Smooth muscle cell of the brain vasculature (primary cell): ENCODE measurements at places on chromosomes 7 and 10.

DNA sequence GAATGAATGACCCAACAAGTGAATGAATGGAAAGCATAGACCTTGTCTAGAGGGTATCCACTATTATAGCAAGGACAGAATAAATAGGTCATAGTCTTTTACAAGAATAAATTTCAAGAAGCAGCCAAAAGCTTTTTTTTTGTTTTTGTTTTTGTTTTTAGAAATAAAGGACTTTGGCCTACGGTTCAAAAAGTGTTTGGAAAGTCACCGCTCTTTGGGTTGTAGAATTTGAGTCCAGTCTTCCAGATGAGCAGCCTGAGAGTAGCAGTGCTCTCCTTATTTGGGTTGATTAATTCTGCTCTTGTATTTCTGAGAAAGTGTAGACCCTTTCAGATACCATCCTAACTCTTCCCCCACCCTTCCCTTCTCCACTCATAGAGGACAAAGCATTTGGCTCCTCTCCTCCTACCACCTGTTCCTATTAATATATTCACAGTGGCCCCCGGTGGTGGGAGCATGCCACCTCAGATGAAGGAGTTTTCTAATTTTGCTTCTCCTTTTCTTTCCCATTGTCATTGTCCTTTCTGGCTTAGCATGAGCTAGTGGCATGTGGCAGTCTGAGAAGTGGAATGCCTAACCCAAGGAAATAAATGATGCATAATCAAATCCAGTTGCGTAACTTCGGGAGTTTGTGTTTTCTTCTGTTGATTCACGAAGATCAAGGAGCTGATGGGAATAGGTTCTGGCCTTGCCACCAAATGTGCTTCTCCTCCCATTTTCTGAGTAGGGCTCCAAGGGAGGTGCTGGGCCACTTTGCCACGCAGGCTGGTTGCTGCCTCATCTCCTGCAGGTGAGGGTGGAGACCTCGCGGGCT is 114.7 kb downstream of the CHN2 start:
- no peak for DNase-seq

- DNase-seq, result no peak
Observed at GRCh38 chr10:24483701-24484100, 240.0 kb downstream of the ARHGAP21 start.

DNA sequence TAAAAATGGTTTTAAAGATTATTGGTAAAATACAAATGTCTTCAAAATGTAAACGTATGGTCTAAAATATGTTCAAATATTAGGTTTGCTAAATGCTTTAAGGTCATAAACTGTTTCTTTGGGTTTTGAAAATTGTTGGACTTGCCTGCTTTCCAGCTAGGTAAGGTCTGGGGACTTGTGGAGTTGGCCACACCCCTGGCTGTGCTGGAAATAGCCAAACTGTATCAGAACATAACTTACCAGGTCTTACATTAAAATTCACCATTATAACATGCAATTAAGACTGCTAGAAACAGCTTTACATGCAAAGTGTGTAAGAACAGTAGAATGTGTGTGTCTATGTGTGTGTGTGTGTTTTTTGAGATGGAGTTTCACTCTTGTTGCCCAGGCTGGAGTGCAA is 29.7 kb upstream of the BNIP3 start:
- no peak for DNase-seq

GRCh38 chr10:1408651-1409367 is 328.5 kb downstream of the ADARB2 start:
- DNase-seq, result no peak

DNA sequence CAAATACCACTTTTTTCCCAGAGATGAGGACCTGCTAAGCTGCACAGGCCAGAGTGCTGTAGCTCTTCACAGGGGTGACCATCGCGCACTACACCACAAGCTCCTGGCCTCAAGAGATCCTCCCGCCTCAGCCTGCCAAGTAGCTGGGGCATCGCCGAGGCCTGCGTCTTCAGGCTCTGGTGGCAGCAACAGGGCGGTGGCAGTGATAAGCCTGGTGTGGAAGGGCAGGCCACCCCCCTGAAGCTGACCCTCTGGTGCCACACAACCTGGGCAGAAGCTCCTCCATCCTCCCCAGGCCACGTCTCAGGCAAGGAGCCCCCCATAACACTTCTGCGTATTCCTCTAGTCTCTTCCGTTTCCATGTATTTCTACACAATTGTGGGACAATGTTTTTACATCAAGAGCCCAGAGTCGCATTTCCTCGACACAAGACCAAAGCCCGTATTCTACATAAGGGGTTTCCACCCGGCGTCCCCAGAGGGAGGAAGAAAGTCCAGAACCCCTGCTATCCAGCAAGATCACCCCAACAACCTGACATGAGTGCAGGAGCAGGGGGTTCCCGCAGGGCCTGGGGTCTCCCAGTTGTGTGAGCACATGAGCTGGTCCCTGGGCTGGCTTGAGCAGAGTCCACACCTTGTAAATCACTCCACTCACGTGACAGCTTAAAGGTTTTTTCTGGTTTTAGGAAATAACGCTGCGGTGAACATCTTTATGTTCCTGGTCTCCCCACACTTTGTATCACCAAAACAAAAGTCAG is 37.6 kb upstream of the NCAPG2 start:
- DNase-seq, result no peak

DNA sequence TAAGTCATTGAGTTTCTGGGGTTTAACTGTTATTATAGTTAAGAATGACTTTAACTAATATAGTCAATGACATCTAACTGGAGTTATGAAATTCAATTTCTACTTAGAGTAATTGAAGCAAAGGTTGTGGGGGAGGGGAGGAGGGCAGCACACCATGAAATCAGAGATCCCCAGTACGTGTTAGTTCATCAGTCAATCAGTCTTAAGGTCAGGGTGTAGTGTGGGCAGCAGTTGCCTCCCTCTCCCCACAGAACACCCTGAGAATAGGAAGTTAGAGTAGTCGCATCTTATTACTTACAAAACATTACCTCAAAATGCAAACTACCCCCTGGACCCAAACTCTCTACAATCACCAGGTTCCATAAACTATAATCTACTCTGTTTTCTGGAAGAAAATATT is 7.0 kb upstream of the HPS1 start:
- no peak for DNase-seq

- DNase-seq, result no peak
Observed at GRCh38 chr7:131957338-131958020, 401.1 kb upstream of the PODXL start.

- DNase-seq, result no peak
Observed at GRCh38 chr10:63064706-63065105, 68.4 kb upstream of the NRBF2 start.
